ENCODE measurements at places on chromosomes 13 and 19. TPM values are rescaled to one million over a fixed set of nuclear protein-coding genes. Genes with fewer than 3 reads are reported as not detected.

- no peak for DNase-seq
These were observed 266.3 kb downstream of the PCDH20 start for GRCh38 chr13:61149331-61149730.

- no peak for DNase-seq
These were observed 5.2 kb downstream of the PLEKHJ1 start for GRCh38 chr19:2230807-2231533.

- DNase-seq = no peak
These were observed 2139.1 kb downstream of the PCDH9 start for GRCh38 chr13:65091031-65091430.

PRRG2 gene
- polyA plus RNA-seq = 0.50 TPM

DNA sequence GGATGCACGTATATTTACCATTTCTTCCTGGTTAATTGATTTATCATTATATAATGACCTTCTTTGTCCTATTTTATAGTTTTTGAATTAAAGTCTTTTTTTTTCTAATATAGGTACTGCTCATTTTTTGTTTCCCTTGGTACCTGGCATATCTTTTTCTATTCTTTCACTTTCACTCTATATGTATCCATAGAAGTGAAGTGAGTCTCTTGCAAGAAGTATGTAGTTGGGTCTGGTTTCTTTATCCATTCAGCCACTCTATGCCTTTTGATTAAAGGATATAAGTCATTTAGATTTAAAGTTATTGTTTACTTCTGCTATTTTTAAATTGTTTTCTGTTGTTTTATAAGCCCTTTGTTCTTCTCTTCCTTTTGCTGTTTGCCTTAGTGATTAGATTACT lies 194.3 kb upstream of the SLITRK6 start:
- DNase-seq = no peak

DNA sequence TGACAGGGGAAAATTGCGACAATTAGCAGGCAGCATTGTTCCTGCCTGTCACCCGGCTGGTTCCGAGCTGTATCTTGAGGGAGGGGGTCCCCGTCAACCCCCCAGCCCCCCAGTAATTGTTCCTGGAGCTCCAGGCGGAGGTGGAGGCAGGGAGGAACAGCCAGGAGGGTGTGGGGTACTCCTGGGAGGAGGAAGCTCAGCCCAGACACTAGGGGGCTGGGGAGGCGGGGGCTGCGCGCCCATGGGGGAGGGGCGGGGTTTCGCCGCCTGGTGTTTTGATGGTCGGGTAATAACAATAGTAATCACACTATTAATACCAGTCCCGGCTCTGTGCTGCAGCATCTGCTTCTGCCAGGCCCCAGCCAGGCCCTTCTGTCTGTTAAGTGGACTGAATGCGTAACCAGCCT lies 8.6 kb downstream of the NPAS1 start:
- no peak for DNase-seq

DNA sequence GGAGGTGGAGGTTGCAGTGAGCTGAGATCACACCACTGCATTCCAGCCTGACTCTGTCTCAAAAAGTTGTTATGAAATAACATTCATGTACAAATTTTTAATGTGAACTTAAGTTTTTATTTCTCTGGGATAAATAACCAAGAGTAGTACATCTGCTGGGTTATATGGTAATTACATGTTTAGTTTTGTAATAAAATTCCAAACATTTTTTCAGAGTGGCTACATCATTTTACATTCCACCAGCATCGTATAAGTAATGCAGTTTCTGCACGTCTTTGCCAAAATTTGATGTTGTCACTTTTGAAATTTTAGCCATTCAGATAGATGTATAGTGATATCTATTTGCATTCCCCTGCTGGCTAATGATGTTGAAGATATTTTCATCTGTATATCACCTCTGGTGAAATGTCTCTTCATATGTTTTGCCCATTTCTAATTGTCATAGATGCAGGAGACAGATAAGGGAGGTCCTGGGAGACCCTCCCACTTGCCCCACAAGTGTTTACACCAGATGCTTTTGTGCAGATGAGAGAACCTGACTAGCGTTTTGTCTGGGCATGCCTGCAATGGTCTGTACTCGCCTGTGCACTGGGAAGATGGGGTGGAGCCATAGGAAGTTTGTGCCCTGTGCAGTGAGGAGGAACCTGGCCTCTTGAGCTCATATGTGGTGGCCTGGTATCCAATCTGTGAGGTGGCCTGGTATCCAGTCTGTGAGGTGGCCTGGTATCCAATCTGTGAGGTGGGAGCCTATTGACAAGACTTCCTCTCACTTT lies 12.7 kb upstream of the KBTBD6 start:
- DNase-seq = no peak

FOXO1 gene
- not detected for polyA plus RNA-seq

DNA sequence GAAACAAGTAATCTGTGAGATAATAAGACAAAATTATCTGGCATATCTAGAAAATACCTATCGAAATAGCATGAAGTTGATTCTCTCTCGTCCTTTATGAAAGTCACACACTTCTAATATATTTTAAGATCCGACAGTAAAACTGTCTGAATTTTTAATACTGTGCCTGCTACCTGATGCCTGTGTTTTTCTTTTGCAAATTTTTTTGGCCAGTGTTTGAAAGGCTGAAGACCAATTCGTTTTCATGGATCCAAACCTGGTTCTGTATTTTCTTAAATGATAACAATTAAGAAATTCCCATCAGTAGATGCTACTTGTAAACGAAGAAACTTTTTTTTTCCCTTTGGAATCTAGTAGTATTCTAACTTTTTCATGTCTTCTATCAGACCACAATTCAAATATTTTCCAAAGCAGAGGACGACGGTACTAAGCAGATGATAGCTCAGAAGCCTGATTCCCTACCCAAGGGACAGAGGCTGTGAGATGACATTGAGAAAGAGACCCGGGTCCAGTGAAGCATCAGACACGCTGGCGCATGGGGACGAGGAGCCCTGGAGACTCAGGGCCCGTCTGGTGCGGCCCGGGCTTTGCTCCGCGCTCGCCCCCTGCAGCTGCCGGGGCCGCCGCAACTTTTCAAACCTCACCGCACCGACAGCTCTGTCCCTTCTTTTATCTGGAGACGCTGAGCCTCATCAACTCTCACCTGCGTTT lies 49.5 kb upstream of the PABPC3 start:
- no peak for DNase-seq

DNA sequence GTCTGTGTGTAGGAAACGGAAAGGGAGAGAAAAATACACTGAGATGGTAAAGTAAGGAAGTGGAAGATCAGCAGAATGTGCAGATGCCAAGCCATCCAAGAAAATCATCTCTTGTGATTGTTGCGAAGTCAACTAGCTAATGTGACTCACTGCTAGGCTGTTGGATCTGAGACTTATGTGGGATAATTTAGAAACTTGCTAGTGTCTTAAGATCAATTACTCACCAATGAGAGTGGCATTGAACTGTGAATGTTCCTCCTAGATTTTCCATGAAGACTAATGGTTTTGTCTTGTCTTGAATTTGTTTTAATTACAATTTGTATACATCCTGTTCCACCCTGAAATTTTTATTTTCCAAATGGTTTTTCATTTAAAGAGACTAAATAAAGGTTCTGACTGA lies 771.6 kb downstream of the EFNB2 start:
- no peak for DNase-seq

DNA sequence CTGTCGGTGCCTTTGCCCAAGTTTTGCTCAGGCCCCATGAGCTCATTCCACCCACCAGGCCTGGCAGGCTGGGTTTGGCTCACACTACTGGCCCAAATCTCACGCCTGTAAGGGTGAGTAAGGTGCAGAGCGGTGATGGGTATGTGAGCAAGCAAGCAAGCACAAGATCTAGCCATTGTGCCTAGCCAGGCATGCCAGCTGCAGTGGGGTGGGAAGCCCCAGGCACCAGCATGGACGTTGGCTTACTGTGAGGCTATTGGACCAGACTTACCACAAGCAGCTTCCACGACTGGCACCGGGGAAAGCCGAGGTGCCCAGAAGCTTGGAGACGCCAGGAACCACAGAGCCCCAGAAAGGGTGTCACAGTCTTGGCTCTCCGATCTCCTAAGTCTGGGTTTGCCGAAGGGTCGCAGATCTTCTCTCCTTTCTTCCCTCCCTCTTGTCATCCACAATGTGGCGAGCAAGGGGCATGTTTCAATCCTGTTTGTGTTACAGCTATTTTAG lies 2659.4 kb upstream of the PCDH20 start:
- no peak for DNase-seq

COLGALT1 gene
- polyA plus RNA-seq = 58.0 TPM

All from muscle of arm (tissue), 14 donors.